SHP77 treated with DMSO at 0.1 percent for 48 hours (cell line): ENCODE measurements at places on chromosomes 7 and 10.

GRCh38 chr10:49356181-49356580 is 39.7 kb downstream of the DRGX start:
- DNase-seq = no peak

GRCh38 chr7:65746398-65746669 is 126.5 kb upstream of the VKORC1L1 start:
- DNase-seq = no peak

DNA sequence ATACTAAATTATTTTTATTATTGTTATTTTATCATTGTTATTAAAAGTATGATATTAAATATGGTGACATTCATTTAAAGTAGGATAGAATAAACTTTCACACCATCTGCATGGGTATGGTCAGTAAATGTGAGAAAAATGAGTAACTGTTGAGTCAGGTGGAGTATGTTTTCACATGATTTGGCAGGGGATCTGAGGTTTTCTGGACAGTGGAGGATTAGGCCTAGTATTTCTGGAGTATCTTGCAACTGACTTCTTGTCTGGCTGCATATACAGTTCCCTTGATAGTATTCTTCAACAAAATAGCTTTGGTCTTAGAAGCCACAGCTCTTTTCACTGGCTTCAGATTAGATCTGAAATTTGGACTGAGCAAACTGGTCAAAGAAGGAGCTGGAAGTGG is 54.5 kb downstream of the GBF1 start:
- no peak for DNase-seq

DNA sequence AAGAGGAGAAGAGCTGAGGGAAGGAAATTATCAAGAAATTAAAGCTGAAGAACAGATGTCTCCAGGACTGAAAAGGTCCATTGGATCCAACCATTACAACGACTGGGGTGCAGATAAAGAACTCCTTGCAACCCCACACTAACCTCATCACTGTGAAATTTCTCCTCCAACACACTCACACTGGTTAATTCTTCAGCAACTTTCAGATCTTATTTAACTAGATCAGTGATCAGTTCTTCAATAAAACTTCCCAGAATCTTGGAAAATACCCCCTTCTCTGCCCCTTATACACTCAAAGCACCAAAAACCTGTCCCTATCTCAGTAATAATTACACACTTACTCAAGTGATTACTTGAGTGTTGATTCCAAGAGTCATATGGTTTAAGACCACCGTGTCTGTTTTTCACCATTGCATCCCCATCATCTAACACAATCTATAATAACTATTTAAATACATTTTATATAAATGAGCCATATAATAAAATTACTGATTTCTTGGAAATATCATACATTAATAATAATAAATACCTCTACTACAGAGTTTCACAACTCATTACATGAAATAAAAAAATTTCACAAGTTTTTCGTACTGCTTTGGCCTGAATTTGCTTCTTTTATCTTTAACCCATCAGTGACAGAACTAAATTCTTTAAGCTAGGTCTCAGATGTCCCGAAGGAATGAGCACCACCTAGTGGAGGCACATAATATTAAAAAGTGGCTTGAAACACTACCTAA is 123.7 kb downstream of the MPP7 start:
- DNase-seq = peak; percentile 24

DNA sequence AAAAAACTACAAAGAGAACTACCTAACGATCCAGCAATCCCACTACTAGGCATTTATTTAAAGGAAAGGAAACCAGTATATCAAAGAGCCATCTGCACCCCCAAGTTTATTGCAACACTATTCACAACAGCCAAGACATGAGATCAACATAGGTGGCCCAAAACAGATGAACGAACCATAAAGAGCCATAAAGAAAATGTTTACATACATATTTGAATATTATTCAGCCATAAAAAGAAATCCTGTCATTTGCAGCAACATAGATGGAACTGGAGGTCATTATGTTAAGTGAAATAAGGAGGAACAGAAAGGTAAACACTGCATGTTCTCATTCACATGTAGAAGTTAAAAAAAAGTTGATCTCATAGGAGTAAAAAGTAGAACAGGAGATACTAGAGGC is 15.6 kb upstream of the SLC26A3 start:
- no peak for DNase-seq

- DNase-seq = no peak
Observed at GRCh38 chr10:24822590-24822989, 98.9 kb upstream of the ARHGAP21 start.

DNA sequence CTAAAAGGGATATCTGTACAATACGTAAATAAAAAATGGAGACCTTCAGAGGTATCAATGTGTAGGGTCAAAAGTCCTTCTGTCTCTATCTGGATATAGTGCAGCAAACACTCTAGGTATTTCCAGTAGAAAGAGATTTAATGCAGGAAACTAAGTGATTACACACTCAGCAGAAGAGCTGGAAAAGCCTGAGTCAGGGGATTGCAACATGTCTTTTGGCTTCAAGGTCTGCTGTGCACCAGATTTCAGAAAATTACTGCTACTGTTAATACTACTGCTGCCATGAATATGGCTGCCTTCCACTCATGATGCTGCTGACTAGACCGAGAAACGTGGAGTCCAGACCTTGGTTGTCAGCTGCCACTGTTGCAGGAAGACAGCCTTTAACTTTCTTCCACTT is 94.9 kb upstream of the DLX6 start:
- DNase-seq = no peak

- no peak for DNase-seq
Observed at GRCh38 chr7:12601302-12601869, 30.9 kb downstream of the SCIN start.
